Stimulated activated CD8-positive, alpha-beta memory T cell treated with anti-CD3 and anti-CD28 coated beads, Interleukin-15, amount 100 ng/mL, for 48 hours (primary cell): ENCODE measurements at places on chromosomes 4 and X.

DNA sequence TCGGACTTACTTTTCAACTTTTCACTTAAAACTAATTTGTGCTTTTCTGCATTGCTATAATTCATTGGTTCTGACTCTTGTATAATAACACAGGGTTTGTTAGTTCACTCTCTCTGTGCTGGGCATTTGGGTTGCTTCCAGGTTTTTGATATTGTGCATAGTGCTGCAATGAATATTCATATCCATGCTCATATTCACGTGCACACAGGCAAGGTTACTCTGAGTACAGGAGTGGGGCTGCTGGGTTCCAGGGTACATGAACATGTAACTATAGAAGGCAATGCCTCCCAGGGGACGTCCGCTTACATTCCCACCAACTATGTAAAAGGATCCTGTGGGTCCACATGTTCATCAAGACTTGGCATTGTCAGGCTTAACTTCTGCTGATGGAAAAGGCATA, 117.2 kb downstream of the ADGRA3 start:
- DNase-seq, result no peak

GRCh38 chrX:16666541-16666940, 16.6 kb downstream of the S100G start:
- DNase-seq, result no peak

GRCh38 chrX:427812-428725, 41.4 kb upstream of the PPP2R3B start:
- no peak for DNase-seq

- no peak for DNase-seq
Measured at GRCh38 chr4:134773497-134774000, 572.0 kb upstream of the PABPC4L start.

DNA sequence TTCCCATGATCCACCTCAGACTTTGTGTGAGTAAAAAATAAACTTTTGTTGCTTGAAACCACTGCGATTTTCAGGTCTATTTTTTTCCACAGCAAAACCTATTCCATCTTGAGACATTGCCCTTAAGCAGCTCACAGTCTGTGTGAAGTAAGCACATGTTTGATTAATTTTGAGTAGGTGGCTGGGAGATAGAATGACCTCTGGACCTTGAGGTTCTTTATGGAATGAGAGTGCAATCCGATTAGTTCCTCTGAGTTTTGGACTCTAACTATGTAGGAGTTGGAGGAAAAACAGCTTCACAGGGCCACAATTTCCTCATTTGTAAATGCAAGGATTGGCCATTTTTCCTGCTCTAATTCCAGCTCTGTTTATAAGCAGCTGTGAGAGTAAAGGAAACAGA, 234.1 kb upstream of the IGFBP7 start:
- no peak for DNase-seq

GRCh38 chr4:60897415-60897814, 302.7 kb upstream of the ADGRL3 start:
- no peak for DNase-seq

GRCh38 chrX:111581086-111581485, 69.6 kb downstream of the SERTM2 start:
- DNase-seq, result no peak
